ENCODE measurements at places on chromosomes 11 and 22. TPM values are rescaled to one million over a fixed set of nuclear protein-coding genes. Genes with fewer than 3 reads are reported as not detected.
A peak's percentile ranks its signal among the peaks of the same experiment; 100 is the strongest.

DNA sequence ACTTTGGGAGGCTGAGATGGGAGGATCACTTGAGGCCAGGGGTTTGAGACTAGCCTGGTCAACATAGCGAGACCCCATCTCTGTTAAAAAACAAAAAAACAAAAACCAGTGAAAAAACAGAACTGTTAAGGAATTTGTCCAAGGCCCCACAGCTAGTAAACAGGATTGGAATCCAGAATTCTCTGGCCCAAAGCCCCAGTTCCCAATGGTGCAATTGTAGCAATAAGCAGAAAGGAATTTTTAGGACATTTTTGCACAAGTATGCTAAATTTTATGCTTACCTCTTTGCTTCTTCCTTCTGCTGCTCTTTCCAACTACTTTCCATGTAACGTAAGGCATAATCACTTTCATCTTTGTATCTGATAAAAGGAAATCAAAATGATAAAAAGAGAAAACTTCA is 11.6 kb downstream of the MISFA start:
- no peaks in the 10 kb centered on the region for H3K27me3 ChIP-seq
- no peak overlapping the region for H3K4me3 ChIP-seq
- no peak for DNase-seq

- H3K36me3 ChIP-seq: peaks cover 9% of the 10 kb centered on the region
- H3K4me3 ChIP-seq: no peak overlapping the region
- H3K4me1 ChIP-seq: no peaks in the 10 kb centered on the region
- H3K27me3 ChIP-seq: peaks cover 12% of the 10 kb centered on the region
Observed at GRCh38 chr11:72511393-72512047, 77.2 kb upstream of the CLPB start.

- no peak for DNase-seq
- peaks cover 53% of the 10 kb centered on the region for H3K4me1 ChIP-seq
- peaks cover 3% of the 10 kb centered on the region for H3K36me3 ChIP-seq
- H3K4me3 ChIP-seq: no peak overlapping the region
- H3K27me3 ChIP-seq: no peaks in the 10 kb centered on the region
Observed at GRCh38 chr11:122758339-122758738, 80.0 kb upstream of the CRTAM start.

DNA sequence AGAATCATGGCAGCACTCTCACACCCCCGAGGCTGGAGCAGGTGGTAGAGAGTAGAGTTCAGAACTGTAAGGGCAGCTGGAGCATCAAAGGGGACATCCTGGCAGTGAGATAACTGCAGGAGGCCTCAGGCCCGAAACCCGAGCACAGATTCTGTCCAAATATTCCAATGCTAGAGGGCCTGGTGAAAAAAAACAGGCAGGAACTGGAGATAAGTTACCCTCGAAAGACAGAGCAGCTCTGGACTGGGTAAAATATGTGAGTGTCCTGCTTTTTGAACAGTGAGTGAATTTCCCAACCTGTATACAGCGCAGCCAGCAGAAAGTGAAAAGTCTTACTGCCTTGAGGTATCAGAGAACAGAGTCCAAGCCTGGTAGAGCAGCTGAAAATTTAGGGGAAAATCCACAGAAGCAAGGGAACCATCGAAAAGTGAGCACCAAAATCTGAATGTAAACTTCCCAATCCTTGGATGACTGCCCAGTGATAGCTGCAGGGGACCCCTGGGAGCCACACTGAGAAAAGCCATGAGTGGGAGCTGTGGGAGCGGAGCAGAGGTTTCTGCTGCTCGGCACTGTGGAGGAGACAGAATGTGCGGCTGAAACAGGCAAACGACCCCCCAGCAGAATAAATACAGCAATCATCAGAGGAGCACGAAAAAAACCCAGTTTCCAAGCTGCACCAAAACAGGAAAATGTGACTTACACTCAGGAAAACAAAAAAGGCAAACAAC is 50.6 kb downstream of the WNT11 start:
- no peak for DNase-seq
- peaks cover 28% of the 10 kb centered on the region for H3K4me1 ChIP-seq
- no peak overlapping the region for H3K4me3 ChIP-seq
- no peaks in the 10 kb centered on the region for H3K36me3 ChIP-seq
- H3K27ac ChIP-seq: no peak overlapping the region
- H3K27me3 ChIP-seq: peaks cover 17% of the 10 kb centered on the region

- peak overlapping the region; percentile 85 for H3K27ac ChIP-seq
- no peaks in the 10 kb centered on the region for H3K27me3 ChIP-seq
- H3K4me1 ChIP-seq: peaks cover 56% of the 10 kb centered on the region
- H3K36me3 ChIP-seq: peaks cover 14% of the 10 kb centered on the region
- DNase-seq: no peak
Observed at GRCh38 chr11:14768526-14769188, 123.4 kb downstream of the CYP2R1 start.

Gene MAJIN
- total RNA-seq: not detected
